ENCODE measurements at places on chromosomes 1 and 21.

GRCh38 chr1:226761322-226761721 is 22.2 kb upstream of the ITPKB start:
- no peak for DNase-seq

- no peak for DNase-seq
Measured at GRCh38 chr1:100791586-100791985, 72.0 kb downstream of the VCAM1 start.

GRCh38 chr1:158969855-158970254 is 38.5 kb downstream of the PYHIN1 start:
- DNase-seq: no peak

- no peak for DNase-seq
Measured at GRCh38 chr1:208944981-208945451, 638.5 kb upstream of the CAMK1G start.

- no peak for DNase-seq
Measured at GRCh38 chr1:94358630-94359599, 59.3 kb upstream of the ABCD3 start.

DNA sequence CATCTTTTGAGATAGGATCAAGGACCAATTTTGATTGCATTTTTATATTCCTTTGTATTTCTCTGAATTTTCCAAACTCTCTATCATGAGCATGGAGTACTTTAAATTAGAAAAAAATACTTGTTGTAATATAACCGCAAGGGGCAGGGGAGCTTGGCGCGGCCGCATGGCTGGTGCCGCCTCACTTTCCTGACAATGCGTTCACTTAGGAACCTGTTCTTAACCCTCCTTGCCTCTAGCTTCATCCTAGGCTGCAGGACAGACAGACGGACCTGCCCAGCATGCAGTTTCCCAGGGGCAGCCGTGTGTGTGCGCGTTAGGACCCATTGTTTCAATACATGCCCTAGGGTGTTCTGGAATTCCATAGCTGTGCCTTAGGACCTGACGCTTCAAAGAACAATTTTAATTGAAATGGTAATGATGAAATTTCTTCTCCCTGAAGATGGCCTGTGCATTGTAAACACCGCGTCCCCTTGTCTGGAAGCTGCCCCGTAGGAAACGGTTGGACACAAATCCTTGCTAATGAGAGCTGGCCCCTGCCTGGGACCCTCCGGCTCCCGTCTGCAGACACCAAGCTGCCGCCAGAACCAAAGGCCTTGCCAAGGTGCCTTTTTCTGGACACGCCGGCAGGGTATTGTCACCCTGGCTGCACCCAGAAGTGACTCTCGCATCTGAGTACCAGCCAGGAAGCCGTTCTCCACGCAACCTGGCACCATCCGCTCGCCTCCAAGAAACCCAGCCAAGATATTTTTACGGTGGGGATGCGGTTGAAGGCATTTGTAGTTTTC is 466.4 kb downstream of the NPHP4 start:
- no peak for DNase-seq

- no peak for DNase-seq
Measured at GRCh38 chr1:24897263-24898151, 32.6 kb downstream of the RUNX3 start.

DNA sequence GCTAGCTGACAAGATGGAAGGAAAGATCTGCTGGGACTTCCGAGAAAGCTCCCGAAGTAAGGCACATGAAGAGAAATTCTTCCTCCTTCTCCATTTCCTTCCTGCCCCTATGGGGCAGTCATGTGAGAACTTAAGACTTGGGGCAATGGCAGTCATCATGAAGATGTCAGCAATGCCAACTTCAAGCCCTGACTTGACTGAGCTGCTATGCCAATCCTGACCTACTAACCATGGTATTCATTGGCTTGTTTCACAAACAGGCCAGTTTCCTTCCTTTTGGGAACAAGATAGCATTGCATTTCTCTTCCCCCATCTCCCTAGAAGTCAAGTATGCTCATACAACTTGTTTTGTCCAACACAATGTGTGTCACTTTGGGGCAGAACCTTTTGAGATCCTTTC is 25.5 kb downstream of the GRIK1 start:
- DNase-seq: no peak

DNA sequence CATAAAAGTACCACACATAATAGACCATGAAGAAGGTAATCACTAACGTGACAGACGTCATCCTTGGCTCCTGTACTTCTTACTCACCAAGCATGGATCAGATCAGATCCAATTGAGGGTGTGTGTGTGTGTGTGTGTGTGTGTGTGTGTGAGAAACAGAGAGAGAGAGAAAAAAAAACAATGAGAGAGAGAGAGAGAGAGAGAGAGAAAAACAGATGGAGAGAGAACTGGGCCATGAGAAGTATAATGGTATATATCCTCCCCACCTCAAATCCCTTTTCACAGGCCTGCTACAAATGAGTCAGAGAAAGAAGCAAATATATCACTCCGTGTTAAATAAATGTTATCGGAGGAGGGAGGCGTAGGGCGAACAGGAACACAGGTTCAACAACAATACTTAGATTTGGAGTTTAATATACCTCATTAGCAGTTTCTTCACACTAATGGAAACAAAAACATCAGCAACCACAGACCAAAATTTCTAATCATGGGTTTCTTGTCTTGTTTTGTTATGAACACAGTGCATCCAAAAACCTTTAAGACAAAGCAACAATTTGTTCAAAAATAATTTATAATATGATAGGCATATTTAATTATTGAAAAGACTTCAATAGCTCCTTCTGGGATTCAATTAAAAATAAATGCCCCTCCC is 45.3 kb downstream of the TIAM1 start:
- no peak for DNase-seq

DNA sequence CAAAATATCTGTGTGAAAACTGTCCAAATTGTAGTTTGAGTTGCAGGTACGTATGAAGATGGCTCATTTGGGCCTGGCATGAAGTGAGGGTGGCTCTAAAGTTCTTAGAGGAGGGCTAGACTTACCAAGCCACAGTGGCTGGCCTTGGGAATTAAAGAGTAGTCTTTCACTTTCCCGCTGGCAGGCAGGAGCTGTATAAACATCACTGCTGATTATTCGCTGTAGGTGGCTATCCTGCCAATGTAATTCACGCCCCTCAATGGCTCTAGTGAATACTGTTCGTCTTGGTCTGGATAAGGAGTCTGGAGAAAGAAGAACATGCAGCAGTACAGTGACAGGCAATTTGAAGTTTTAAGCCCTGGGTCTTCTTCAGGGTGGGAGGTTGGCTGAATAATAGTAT is 31.0 kb downstream of the UROD start:
- no peak for DNase-seq

GRCh38 chr1:28910379-28911115 is 3.8 kb upstream of the EPB41 start:
- DNase-seq: no peak

DNA sequence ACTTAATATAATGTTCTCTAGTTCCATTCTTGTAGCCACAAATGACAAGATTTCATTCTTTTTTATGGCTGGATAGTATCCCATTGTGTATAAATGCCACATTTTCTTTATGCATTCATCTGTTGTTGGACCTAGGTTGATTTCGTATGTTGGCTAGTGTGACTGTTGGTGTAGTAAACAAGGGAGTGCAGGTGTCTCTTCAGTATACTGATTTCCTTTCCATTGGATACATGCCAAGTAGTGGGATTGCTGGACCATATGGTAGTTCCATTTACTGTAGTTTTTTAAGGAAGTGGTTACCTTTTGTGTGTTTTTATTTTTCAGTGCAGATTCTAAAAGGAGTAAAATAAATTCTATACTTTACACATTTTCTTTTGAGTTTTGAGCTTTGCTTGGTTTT is 5.7 kb downstream of the PARK7 start:
- no peak for DNase-seq

DNA sequence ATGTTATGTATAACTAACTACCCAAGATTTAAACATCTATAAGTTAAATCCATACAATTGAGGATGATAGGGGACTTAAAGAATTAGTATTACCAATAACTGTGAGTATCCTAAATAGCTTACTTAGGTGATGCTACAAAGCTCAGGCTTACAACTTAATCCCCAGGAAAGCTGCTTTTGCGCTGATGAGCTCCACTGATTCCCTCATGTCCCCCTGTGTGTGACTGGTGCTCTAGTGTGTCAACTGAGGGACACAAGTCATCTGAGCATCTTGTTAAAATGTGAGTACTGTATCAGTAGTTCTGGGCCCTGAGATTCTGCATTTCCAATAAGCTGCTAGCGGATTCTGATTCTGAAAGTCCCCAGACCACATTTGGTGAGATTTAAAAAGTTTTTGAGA is 1458.8 kb downstream of the MRPL39 start:
- DNase-seq: no peak

- DNase-seq: no peak
Measured at GRCh38 chr1:185960422-185961321, 226.5 kb downstream of the HMCN1 start.

GRCh38 chr1:220527279-220527907 is 543 bp upstream of the MARK1 start:
- no peak for DNase-seq

DNA sequence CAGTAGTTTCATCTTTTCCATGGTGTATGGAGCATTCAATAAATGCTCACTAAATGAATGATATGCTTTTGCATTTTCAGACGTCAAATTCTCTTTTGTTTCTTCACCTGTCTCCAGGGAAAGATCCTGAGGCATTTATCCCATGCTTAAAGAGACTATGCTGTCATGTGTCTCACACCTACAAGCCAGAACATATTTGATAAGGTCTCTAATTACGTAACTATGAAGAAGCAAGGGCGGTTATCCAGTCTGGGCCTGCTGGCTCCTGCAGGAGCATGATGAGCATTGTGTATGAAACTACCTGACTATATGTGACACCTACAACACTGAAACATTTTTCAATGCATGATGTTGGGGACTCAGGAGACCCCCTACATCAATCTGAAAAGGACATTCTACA is 51.8 kb downstream of the FBXO42 start:
- DNase-seq: no peak

DNA sequence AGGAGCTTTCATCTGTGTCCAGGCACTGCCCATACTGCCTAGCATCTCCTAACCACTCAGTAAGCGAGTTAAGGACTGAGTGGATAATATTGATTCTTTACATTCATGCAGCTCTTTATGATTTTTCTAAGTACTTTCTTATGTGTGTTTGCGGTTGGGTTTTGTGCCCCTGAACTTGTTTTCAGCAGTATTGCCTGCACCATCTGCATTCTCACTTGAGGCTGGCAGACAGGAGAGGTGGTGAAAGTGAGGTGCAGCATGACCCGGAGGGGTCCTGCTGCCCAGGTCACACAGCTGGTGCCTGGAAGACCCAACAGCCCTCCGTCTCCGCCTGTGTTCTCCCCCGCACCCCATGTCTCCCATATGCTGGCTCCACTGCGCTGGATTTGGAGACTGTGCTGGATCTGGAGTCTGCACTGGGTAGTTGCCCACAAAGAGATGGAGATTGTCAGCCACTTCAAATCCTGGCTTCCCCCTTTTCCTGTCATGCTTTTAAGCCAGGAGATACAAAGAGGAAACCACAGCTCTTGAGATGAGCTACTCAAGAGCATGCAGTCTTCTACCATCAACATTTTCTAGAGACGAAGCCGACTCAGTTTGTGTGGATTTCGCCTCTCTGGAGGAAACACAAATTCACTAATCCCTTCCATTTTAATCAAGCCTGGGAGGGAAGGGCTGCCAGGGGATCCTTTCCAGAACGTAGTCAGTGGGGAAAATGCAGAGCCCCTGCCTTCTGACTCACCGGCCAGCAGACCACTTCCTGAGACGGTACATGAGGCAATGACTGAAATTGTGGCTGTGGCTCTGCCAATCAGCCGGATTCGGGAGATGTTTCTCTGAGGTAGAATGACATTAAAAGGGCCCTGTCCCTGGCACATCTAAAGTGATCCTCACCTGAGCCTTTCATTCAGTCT is 71.7 kb upstream of the ANGPTL1 start:
- DNase-seq: no peak

GRCh38 chr1:162876751-162877150 is 15.8 kb upstream of the CCDC190 start:
- no peak for DNase-seq

GRCh38 chr21:22374218-22374969 is 1376.2 kb downstream of the NCAM2 start:
- DNase-seq: no peak

DNA sequence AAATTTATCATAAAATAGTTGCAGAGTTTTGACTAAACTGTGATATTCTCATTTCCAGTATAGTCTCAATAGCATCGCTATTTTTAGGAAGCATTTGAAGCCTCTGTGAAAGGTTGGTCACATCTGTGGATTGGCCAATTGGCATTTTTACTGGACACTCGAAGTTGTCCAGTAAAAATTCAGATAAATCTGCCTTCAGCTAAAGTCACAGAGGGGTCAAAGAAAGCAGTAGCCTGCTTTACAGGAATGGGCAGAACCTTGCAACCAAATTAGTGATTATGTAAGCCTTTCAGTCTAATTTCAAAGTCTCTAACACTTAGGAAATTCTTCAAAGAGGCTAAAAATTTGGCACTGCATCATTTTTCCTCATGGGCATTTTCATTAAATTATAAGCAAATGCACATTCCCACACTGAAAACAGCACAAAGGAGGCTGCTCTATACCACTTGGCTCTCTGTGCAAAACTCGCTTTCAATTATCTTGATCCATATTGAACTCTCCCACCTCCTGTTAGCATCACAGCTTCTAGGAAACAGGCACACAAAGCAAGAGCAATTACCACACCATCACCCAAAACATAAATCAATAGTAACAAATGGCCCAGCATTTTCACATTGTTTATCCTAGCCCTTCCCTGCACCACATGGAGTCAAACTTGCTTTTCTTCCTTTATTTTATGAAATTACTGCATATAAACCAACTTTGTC is 318.5 kb upstream of the DUSP10 start:
- DNase-seq: no peak

DNA sequence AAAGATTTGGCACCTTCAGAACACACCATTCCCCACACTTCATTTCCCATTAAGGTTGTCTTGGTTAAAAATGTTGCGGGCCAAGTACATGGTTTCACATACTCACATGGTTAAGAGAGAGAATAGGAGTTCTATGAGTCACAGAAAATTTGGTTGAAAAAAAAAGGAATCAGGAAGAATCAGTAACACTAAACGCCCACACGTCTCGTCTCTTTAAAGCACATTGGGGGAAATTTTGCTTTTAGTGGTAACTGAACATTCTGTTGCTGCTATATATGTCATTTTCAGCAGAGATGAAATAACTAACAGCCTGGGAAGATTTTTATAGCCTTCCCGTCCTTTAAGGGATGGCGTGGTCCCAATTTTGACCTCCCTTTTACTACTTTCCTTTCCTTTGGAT is 132.9 kb upstream of the ERG start:
- DNase-seq: no peak

DNA sequence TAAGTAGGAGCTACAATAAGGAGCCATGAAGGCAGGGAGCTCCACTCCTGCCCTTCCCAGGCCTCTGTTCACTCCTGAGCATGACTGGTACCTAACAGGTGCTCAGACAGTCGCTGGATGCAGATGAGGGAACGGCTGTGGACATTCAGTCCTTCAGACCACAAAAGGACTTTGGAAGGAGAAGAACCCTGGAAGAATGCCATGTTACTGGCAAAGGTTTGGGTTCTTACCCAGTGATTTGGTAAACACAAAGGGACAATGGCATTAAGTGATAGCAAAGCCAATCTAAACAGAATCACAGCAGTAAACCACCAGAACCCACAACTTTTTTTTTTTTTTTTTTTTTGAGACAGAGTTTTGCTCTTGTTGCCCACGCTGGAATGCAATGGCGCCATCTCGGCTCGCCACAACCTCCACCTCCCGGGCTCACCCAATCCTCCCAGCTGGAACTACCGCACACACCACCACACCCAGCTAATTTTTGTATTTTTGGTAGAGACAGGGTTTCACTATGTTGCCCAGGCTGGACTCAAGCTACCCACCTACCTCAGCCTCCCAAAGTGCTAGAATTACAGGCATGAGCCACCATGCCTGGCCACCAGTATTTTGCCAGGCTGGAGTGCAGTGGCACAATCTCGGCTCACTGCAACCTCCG is 7.5 kb upstream of the CBR3 start:
- DNase-seq: no peak
